Non-pigmented ciliary epithelial cell (primary cell): ENCODE measurements at places on chromosomes 13 and 19.

- DNase-seq: peak; percentile 20
Observed at GRCh38 chr19:14476673-14477401, 1.7 kb upstream of the PTGER1 start.

DNA sequence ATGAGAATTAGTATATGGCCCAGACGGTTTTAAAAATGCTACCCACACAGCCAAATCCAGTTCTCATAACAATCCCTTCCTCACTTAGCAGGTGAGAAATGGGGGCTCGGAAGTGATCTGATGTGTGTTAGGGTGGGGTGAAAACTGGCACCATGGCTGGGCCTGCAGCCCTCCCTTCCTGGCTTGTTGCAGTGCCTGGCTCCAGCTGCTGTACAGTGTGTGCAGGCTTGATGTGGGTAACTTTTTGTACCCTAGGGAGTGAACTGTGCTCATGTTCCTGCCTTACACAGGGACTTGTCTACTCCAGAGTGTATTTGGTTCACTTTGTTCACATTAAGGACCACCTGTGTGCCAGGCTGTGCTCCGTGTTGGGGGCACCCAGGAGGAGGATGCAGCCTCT is 177.2 kb downstream of the LMO7 start:
- no peak for DNase-seq

DNA sequence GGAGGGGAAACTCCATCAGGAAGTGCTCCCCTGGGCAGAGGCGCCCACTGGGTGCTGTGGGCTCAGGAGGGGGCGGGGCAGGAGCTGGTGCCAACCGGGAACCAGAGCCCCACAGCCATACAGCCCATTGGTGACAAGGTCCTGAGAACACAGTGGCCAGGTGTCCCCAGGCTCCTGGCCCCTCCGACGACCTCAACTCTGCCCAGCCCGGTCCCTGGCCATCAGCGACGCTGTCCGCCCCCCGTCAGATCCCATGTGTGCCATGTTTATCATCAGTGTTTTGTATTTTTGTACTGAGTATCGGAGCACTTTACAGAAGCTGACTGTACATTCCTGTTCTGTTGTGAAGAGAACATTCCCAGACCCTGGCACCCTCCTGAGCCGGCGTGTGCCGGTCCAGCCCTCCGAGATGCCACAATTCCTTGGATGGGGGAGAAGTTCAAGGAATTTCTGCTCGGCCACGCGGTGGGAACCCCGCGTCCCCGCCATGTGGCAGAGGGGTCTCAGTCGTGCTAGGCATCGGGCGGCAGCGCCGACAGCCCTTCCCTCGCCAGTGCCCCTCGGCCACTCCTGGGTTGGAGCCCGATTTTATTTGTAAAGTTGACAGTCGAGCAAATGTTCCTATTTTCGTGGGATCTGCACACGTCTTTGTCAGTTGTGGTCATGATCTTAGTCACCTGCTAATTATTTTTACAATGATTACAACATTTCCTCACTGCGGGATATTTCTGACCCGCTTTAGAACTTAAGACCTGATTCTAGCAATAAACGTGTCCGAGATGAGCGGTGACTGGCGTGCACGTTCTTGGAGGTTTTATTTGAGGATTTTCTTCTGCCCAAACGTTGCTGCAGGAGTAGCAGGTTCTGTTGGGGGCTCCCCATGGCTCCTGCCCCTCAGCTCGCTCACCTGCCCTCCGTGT is 16.9 kb downstream of the PEX11G start:
- DNase-seq: peak; percentile 10

- DNase-seq: no peak
Observed at GRCh38 chr19:2014131-2014571, 1.4 kb downstream of the BTBD2 start.

DNA sequence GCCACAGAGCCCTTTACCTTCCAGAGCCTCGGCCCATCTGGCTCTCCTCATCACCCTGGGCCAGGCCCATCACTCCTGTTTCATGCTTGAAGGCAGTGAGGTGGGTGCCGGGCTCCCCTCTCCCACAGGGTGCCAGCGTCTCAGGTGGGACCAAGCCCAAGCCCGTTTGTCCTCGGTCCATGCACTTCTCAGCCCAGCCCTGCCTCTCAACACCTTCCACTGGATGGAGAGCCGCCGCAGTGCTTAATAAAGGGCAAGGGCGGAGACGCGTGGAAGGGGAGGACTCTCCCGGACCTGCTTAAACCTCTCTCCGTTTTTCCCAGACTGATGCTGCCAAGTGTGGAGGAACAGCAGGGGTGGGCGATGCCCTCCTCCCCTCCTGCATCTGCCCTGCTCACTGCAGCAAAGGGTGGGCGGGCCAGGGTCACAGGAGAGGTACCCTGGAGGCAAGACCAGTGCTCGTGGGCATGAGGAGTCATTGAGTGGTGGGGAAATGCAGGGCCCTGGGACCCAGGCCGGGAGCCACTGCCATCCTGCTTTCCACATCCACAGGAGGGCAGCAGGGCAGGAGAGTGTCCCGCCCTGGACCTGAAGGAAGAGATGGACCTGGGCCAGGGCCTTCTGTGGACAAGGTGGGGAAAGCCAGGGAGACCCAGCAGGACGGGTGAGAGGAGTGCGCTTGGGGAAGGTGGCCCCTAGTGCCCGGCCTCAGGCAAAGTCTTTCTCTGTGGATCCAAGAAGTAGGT is 9.7 kb upstream of the ATP11A start:
- no peak for DNase-seq

DNA sequence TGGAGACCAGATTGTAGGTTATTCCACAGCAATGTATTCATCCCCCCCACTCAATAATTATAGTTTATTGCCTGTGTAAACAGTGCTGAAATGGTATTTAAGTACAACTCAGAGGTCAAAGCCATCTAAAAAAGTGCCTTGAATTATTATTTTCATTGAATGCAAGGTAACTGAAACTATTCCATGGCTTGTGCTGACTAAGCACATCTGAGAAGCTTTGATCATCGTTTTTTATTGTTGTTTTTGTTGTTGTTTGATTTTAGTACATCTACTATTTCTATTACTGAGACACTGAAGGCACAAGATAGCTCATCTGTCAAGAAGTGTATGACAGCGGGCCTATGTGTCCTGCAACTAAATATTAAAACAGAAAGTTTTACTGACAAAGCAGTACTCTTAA is 308.0 kb downstream of the OXGR1 start:
- no peak for DNase-seq

DNA sequence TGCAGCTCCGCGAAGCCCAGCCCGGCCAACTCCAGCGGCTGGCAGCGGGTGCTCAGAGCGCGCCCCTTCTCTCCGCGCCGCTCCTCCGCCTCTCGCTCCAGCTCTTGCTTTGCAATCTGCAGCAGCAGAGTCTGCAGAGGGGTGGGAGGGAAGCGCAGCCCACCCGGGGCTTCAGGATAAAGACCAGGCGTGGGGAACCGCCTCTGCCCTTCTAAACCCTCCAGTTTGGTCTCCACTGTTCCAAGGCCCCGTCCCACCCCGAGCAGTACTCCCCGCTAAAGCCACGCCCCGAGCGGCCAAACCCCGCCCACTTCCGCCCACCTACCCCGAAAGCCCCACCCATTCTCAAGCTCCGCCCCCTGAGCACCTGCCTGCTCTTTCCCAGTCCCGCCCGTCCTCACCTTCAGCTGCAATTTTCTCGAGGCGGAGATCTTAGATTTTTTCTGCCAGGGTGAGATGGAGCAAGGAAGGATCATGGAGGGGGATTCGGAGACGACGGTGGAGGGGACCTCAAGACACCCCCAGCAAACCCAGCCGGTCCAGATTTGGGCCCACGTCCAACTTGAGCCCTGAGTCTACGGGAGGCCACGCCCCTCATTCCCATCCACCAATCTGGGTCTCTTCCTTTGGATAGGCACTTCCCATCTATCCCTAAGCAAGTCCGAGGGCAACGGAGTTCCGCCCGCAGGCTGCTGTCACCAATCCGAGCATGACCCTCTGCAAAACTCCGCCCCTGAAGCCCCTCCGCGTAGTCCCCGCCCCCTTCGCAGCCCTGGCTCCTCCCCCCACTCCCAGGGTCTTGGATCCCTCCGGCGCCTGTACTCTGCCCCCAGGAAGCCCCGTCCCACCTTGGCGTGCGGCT is 1.1 kb downstream of the TNNI3 start:
- DNase-seq: no peak

GRCh38 chr13:77222909-77223308 is 104.0 kb downstream of the MYCBP2 start:
- DNase-seq: no peak

- no peak for DNase-seq
Observed at GRCh38 chr13:29593605-29594297, 1.7 kb downstream of the SLC7A1 start.

DNA sequence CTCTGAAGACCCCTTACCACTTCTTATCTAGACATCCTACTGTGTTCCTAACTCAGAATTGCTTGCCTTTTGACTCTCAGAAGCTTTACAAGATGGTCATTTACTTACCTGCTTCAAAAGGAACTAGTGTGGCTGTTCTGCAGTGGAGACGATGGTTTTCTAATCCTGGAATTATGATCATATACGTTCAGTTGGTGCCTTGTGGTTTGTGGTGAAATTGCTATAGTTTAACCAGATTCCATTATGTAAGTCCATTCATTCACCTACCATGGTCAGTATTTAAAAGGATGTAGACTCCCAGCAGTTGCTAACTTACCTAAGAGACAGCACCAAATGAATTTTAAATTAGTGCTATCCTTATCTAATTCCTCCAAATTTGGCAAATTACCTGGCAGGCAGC is 210.9 kb downstream of the SHISA2 start:
- DNase-seq: no peak

GRCh38 chr13:111047326-111047725 is 67.8 kb upstream of the ARHGEF7 start:
- no peak for DNase-seq

DNA sequence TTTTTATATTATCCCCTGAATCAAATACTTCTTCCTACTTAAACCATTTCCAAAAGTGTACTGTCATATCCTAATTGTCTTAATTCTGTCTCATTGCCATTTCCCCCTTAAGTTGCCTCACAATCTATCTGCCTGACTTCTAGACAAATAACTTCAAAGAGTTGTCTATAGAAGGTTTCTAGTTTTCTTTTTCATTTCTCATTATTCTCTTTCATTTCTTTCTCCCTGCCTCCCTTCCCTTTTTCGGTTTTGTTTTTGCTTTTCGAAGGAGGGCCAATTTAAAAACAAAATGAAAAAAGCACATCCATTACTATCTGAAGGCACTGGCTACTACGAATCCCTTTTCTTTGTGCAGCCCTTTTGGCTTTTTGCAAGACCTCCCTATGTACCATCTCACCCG is 367.2 kb downstream of the DNAJC15 start:
- DNase-seq: no peak
